Mucosa of descending colon (tissue), 3 donors: ENCODE measurements at places on chromosomes 6 and 20. TPM values are rescaled to one million over a fixed set of nuclear protein-coding genes. Genes with fewer than 3 reads are reported as not detected.

- no peak for DNase-seq
These were observed 68.8 kb downstream of the GJA1 start for GRCh38 chr6:121504227-121504626.

Gene DBNDD2
- 108 TPM for total RNA-seq

DNA sequence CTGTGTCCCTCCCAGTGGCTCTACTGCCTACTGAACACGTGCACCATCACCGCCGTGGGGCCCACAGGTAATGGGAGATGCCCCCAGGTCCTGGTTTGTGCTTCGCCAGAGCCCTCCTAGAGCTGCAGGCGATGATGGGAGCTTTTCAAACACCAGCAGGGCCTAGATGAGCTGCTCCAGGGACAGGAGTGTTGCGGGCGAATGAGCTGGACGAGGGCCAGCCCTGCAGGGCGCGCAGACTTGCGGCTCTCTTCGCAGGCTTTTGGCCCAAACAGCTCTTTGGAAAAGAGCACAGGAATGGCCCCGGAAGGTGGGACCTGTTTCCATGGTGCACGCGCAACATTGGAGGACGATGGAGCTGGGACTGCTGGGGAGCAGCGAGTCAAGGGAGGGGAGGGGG is 409.3 kb upstream of the SULF2 start:
- no peak for DNase-seq

- DNase-seq: no peak
These were observed 46.4 kb upstream of the COL21A1 start for GRCh38 chr6:56293781-56294180.

Gene YTHDF1
- 32.0 TPM for total RNA-seq

Gene SLC52A3
- total RNA-seq: 12.0 TPM

Gene ARMH2
- total RNA-seq: not detected

Gene SIGLEC1
- 3.3 TPM for total RNA-seq

Gene HDGFL1
- not detected for total RNA-seq

GRCh38 chr6:12572896-12573827 is 143.4 kb upstream of the PHACTR1 start:
- peak; percentile 21 for DNase-seq

DNA sequence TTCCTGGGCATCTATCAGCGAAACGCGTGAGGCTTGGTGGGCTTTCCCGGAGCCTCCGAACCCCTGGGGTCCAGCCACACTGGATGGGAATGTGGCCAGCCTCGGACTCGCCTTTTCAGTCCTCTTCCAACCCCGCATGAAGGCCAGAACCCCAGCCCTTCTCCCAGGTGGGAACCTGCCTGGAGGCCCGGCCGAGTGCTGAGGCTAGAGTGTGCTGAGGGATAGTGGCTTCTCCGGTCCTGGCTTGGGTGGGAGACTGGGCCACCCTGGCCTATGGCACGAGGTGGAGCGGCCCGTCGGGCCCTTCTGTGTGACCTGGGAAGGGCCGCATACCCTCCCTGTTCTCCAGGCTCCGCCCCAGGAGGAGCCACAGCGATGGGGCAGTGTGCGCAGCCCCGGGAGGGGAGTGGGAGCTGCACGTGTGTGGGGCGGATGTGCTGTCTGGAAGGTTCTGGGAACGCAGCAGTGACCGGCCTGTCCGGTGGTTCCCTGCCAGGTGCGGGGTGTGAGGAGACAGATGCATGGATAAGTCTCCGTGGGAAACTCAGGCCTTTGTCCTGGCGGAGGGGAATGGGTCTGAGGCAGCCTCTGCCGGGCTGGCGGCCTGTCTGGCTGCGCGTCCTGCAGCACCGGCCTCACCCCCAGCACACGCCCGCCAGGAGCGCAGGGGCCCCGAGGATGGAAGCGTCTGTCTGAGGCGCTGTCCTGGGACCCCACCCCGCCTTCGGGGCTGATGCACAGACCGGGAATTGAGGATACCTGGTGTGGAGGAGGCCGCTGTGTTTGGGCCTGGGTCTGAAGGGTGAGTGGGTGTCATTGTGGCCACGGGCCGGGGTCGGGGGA is 1.1 kb upstream of the BHLHE23 start:
- DNase-seq: no peak

DNA sequence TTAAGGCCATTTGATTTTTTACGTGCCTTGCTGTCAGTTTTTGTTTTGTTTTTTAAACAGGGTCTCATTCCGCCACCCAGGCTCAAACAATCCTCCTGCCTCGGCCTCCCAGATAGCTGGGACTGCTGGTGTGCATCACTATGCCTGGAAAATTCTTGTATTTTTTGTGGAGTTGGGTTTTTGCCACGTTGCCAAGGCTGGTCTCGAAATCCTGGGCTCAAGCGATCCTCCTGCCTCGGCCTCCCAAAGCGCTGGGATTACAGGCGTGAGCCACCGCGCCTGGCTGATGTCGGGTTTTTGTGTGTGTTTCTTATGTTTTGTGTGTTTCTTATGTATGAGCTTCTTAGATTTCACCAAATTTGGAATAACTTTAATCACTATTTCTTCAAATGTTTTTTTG is 104.8 kb downstream of the TAF4 start:
- DNase-seq: no peak

Gene TCF15
- 0.82 TPM for total RNA-seq

Gene SPDEF
- 13.8 TPM for total RNA-seq

Gene SYNCRIP
- total RNA-seq: 55.8 TPM

- DNase-seq: no peak
These were observed 569.1 kb upstream of the ID4 start for GRCh38 chr6:19268117-19268516.

- no peak for DNase-seq
These were observed 38.0 kb downstream of the CD164 start for GRCh38 chr6:109344226-109344625.
